Activated CD8-positive, alpha-beta memory T cell treated with anti-CD3 and anti-CD28 coated beads for 4 hours (primary cell): ENCODE measurements at places on chromosomes 13 and 19.

DNA sequence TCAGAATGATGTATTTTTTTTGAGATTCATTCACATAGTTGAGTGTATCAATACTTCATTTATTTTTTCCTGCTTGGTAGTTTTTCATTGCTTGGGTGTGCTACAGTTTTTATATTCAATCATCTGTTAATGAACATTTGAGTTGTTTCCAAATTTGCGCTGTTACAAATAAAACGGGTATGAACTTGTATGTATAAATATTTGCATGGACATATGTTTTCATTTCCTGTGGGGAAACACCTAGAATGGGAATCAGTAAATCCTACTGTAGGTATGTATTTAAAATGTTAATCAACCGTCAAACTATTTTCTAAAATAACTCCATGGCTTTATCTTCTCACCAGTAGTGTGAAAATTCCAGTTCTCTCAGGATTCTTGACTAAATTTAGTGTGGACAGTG is 826.3 kb downstream of the EFNB2 start:
- no peak for DNase-seq

DNA sequence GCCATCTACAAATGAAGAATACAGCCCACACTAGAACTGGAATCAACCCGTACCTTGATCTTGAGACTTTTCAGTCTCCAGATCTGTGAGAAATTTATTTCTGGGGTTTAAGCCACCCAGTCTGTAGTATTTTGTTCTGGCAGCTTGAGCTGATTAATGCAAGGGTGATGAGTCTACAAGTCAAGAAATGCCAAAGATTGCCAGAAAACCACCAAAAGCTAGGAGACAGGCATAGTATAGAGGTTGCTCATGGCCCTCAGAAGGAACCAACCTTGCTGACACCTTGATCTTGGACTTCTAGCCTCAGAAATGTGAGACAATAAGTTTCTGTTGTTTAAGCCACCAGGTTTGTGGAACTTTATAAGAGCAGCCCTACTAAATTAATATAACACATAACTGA is 428.2 kb upstream of the KLF12 start:
- DNase-seq = no peak

DNA sequence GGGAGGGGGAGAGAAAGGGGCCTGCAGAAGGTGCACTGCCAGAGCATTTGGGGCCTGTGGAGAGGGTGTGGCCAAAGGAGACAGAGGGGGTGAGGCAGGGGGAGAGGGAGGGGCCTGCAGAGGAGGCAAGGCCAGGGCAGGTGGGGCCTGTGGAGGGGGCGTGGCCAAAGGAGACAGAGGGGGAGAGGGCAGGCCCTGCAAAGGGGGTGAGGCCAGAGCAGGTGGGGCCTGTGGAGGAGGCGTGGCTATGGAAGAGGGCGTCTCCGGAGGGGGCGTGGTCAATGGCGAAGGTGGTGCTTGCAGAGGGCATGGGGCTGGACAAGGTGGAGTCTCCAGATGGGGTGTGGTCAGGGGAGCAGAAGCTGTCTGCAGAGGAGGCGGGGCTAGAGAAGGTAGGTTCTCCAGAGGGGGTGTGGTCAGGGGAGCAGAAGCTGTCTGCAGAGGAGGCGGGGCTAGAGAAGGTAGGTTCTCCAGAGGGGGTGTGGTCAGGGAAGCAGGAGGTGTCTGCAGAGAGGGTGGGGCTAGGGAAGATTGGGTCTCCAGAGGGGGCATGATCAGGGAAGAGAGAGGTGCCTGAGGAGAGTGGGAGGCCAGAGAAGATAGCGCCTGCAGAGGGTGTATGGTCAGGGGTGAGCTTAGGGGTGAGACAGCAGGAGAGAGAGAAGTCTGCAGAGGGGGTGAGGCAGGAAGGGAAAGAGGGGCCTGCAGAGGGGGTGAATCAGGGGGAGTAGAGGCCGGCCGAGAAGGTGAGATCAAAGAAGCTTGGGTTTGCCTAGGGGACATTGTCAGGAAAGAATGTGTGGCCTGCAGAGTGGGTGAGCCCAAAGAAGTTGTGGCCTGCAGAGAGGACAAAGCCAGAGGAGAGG is 3.4 kb downstream of the PRR36 start:
- DNase-seq = no peak

DNA sequence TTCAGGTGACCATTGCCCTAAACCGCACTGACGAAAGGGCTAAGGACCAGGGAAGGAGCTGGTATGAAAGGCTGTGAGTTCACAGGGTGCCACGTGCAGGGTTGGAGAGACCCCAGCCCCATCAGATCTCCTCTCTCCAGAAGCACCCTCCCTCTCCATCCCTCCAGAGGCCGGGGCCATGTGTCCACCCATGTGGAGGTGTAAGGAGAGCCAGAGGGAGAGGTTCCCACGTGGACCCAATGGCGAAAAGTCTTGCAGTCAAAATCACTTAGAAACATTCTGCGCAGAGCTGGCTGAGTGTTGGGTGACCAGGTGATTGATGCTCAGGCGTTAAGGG is 168.3 kb downstream of the COL4A1 start:
- DNase-seq = no peak

DNA sequence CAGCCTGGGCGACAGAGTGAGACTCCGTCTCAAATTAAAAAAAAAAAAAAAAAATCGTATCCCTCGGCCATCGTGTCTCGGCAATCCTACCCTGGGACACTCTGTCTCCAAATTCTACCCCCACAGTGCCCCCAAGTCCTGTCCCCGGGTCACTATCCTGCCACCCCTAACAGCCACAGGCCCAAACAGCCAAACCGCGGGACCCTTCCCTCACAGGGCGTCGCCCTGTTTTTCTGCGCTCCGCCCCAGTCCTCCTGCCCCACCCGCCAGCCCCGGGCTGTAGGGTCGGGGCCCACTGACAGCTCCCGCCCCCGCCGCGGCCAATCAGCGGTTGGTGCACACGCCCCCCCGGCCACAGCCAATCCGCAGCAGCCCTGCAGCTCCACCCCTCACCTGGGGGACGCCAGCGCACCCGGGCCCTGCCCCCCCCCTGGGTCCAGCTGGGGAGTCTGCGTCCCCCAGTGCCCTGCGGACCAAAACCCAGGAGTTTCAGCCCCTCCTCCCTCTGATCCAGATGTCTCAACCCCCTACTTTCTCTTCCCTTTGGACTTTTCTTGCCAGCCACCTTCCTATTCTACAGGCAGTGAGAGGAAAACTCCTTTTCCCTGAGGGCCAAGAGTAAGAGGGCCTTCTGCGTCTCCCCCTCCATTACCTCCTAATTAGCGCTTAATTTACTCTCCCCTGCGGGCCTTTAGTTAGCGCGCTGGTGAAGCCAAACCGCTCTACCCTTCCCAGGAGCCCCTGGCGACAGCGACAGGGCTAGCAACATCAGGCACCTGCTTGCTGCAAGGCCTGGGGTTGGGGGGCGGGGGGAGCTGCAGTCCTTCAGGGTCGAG is 1.5 kb upstream of the BCAT2 start:
- DNase-seq = peak; percentile 25

GRCh38 chr13:20923272-20923671 is 20.7 kb upstream of the XPO4 start:
- no peak for DNase-seq

GRCh38 chr13:92966900-92967299 is 259.7 kb upstream of the GPC6 start:
- DNase-seq = no peak

DNA sequence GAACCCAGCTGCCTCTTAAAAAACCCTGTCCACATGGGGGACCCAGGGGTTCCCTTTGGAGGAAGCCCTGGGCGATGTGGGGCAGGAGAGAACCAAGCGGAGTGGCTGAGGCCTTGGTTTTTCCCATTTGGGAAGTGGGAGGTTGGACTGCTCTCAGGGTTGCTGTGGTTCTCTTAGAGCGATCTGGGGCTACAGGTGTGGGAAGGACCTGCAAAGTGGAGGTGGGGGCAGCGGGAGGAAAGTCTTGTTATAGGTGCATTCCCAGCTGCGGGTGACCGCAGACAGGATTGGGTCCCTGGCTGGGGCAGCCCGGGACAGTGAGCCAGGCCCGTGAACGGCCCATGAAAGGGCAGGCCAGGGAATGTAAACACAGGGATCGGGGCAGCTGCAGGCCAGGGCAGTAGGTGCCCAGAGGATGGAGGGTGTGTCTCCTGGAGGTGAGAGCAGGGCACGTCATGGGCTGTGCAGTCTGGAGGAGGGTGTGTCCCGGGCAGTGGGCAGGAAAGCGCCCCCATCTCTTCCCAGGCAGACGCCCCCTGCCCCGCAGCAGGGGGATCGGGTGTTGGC is 814 bp downstream of the SLC25A23 start:
- no peak for DNase-seq

- no peak for DNase-seq
Observed at GRCh38 chr13:108425056-108425455, 155.5 kb downstream of the TNFSF13B start.

DNA sequence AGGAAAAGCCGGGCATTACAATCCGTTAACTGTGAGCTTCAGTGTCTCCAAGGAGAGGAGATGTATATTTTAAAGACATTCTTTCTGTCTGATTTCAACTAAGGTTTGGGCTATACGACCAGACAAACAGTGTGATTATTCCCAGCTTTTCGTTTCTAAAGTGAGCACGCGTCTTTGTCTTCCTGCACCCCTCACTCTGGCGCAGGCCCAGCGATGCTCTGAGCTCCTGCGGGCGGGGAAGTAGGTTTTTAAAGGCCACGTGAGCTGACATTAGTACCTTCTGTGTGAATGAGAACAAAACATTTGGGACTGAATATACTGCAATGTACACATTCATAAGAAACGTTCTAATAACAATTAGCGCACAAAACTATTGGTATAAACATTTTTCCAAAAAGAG is 15.3 kb upstream of the RANBP3 start:
- no peak for DNase-seq
